Psoas muscle (tissue), 8 donors: ENCODE measurements at places on chromosomes 6 and 20. TPM values are rescaled to one million over a fixed set of nuclear protein-coding genes. Genes with fewer than 3 reads are reported as not detected.

SH3BGRL2 gene
- total RNA-seq: 4.2 TPM

SMLR1 gene
- total RNA-seq: not detected

PHACTR2 gene
- 30.0 TPM for total RNA-seq

CD93 gene
- 35.6 TPM for total RNA-seq

CRISP2 gene
- not detected for total RNA-seq

- no peak for DNase-seq
These were observed 35.9 kb downstream of the BEND3 start for GRCh38 chr6:107079429-107079828.

DNA sequence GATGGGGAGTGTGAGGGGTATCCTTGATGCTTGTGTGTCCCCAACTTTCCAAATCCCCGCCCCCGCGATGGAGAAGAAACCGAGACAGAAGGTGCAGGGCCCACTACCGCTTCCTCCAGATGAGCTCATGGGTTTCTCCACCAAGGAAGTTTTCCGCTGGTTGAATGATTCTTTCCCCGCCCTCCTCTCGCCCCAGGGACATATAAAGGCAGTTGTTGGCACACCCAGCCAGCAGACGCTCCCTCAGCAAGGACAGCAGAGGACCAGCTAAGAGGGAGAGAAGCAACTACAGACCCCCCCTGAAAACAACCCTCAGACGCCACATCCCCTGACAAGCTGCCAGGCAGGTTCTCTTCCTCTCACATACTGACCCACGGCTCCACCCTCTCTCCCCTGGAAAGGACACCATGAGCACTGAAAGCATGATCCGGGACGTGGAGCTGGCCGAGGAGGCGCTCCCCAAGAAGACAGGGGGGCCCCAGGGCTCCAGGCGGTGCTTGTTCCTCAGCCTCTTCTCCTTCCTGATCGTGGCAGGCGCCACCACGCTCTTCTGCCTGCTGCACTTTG, at the start of gene TNF:
TSS of gene TNF (plus strand) at position 231 of the 567 bp plus-strand sequence. CDS start at position 408, 177 bp downstream.
- peak; percentile 56 for DNase-seq

GRCh38 chr6:72873433-72873832, 251.6 kb downstream of the KCNQ5 start:
- no peak for DNase-seq

- DNase-seq: peak; percentile 17
These were observed 744.1 kb downstream of the DHX35 start for GRCh38 chr20:39706184-39706663.

DNA sequence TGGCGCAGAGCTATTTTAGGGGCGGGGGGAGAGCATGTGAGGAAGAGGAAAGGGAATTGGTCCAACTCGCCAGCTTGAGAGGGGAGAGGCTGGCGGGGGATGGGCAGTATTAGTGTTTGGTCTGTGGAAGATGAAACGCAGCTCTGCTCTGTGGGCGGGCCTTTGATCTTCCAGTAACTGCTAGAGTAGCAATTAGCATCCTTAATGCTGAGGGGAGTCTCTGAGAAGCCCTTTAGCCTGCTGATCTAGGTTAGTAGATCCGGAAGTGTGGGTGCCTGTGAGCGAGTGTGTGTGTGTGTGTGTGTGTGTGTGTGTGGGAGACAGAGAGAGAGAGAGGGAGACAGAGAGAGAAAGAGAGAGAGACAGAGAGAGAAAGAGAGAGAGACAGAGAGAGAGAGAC, 117.2 kb upstream of the BACH2 start:
- no peak for DNase-seq
